ENCODE measurements at places on chromosomes 5 and 9.

DNA sequence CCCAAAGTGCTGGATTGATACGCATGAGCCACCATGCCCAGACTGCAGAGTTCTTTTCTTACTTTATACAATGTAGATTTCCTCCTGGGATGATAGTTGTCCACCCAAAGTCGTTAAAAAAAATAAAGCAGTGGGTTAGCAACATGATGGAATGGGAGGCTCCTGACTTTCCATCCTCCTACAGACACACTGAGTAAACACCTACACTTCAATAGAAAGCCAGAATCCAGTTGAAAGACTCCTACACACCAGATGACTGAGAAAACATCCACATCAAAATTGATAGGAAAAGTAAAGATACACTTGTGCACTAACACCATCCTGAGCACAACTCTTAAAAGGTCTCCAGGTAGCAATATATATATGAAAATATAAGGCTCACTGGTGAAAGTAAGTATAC lies 95.0 kb upstream of the TUT7 start:
- DNase-seq, result no peak

GRCh38 chr5:67173959-67174358 lies 22.6 kb downstream of the CD180 start:
- DNase-seq, result no peak

DNA sequence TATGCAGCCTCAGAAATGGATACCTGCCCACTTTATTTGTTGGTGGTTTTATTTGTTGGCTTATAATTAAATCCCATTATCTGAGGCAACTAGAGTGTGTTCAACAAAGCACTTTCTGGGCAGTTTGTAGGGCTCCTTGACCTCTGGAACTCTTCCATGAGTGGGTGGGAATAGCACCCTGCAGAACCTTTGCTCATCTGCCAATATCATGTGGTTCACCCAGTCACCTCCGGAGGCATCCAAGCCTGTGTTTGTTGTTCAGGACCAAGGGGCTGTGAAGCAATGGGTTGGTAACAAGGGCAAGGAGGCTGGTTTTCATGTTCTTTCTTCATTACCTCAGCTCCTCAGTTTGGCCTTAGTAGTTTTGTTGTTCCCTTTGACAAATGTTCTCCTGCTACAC lies 314.0 kb downstream of the NDUFS4 start:
- DNase-seq, result no peak

DNA sequence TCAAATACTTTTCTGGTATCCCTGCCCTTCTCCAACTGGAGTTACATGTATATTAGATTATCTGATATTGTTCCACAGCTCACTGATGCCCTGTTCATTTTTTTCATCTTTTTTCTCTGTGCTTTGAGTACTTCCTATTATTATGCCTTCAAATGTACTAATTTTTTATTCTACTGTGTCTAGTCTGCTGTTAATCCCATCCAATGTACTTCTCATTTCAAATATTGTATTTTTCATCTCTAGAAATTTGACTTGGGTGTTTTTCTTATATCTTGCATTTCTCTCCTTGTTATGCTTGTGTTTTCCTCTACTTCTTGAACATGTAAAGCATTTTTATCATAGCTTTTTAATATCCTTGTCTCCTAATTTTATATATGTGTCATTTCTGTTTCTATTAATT lies 41.6 kb upstream of the MYOT start:
- no peak for DNase-seq

DNA sequence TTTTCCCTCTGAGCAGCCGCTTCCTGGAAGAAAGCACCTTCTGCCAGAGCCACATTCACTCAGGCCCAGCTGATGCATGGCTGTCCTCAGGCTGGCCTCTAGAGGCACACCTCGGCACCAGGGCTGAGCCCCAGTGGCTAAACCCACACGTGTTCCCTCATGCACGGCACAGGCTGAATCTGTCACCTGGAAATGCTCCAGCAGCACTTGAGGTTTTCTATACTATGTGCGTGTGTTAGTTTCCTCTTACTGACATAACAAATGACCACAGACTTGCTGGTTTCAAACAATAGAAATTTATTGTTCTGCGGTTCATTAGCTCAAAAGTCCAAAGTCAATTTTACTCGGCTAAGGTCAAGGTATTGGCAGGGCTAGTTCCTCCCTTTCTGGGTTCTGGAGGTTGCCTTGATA lies 141.4 kb downstream of the LRRC70 start:
- DNase-seq, result no peak

DNA sequence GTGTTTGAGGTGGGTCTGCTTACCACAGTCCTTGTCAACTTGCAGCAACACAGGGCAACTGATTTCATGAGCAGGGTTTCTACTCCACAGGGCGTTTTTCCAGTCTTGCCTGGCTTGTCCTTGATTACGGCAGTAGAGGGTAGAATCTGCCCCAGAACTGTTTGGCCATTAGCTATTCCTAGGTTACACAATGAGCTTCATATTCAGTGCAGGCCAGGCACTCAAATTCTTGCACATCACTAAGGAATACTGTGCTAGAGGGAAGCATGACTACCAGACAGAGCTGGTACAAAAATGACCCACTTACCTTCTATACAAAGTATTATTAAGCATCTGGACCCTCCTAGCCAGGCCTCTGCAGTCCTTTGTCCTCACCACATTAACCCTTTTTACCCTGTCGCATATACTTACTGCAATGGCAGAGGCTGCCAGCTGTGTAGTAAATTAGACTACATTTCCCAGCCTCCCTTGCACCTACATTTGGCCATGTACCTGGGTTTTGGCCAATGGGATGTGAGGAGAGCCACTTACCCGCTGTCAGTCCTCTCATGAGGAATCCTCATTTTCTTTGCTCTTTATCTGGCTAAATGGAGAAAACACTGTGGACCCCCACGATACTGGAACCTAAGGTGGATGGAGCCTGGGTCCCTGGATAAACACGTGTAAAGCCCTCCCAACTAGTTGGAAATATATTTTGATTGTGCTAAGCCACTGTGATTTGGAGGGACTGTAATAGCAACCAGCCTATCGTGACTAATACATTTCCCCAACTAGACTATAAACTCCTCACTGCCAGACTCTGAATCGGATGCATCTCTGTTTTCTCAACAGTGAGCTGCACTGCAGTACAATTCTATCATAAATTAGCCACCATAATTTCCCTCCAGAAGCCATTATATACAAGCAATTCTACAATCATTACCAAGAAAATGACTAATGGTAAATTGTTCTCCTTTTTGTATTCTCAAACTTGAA lies 218.7 kb downstream of the GLIS3 start:
- no peak for DNase-seq

- DNase-seq, result no peak
Observed at GRCh38 chr9:118609355-118610044, 759.7 kb downstream of the BRINP1 start.

- DNase-seq, result no peak
Observed at GRCh38 chr5:177987326-177987725, 8.7 kb downstream of the PROP1 start.

DNA sequence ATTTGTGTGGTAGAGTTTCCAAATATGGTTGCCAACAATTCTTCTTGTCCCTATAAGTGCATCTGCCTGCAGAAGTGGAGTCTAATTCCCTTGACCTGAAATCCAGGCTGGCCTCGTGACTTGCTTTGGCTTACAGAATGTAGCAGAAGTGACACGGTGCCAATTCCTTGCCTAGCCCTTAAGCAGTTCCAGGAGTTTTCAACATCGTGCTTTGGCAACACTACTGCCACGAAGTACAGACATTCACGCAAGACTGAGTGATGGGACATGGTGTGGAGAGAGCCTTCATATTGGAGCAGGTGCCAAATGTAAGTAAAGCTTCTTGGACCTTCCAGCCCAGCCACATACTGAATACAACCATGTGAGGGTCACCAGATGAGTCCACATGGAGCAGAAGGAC lies 92.9 kb upstream of the NEK6 start:
- DNase-seq, result no peak

DNA sequence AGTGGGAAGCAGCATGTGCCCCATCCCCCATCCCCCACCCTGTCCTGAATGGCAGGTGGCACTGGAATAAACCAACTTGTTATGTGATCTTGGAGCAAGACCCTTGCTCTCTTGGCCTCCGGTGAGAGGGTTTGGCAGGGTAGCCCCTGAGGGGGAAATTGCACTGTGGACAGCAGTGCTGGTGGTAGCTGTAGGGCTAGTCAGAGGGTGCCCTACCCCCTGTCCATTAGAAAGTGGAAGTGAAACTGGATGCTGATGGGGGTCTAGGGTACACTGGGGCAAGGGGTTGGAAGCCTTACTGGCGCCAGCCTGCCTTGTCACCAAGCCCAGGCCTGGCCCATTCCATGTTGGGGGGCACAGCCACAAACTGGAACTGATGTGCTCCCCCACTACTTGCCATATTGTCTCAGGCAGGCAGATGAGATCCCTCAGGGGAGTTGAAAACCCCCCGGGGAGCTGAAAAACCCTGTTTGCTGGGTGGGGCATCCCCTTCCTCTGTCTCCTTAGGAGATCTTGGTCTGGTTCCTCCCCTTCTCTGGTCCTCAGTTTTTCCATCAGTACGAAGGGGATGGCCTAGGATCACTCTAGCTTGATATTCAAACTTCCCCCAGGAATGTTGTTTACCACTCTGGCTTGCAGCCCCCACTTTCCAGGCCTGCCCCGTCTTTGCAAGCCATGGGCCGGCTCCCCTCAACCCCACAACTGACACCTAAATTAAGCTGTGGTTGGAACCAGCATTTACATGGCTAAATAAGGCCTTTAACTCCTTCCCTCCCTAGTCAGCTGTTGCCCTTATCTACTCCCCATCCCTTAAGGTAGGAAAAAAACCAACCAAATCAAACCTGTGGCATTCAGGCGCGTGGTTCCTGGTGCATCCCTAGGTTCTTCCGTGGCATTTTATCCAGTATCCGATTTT lies 14.4 kb upstream of the SYNPO start:
- no peak for DNase-seq

DNA sequence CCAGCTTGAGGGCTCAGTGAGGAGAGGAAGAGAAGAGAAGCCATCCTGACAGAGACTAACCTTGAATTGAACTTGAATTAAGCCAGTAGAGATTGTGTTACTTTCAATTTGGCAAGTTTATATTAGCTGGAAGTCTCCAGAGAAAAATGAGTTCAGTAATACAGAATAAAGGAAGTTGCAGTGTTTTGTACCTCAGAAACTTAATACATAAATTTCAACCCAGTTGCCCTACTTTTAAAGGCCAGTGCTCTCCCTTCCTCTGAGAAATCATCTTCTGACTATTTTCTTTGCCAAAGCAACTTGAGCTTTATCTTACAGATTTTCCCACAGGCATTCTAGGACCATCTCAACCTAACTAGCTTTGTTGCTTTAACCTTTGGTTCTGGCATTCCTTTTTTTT lies 231.0 kb upstream of the GAS1 start:
- DNase-seq, result no peak

DNA sequence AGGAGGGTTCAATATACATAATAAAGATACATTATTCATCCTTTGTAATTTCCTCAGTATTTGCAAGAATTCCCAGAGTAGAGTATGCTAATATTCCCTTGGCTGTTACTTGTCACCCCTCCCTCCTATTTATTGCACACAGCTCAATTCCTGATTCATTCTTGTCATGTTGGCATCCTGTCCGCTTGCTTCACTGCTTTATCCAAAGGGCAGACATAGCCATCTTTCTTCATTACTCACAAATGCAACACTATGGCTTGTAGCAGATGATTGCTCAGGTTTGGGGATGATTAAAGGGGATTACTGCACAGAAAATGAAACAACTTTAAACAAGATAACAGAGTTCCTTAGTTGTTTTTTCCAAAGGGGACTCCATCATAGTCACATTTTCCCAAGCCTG lies 1.2 kb upstream of the IL33 start:
- no peak for DNase-seq

DNA sequence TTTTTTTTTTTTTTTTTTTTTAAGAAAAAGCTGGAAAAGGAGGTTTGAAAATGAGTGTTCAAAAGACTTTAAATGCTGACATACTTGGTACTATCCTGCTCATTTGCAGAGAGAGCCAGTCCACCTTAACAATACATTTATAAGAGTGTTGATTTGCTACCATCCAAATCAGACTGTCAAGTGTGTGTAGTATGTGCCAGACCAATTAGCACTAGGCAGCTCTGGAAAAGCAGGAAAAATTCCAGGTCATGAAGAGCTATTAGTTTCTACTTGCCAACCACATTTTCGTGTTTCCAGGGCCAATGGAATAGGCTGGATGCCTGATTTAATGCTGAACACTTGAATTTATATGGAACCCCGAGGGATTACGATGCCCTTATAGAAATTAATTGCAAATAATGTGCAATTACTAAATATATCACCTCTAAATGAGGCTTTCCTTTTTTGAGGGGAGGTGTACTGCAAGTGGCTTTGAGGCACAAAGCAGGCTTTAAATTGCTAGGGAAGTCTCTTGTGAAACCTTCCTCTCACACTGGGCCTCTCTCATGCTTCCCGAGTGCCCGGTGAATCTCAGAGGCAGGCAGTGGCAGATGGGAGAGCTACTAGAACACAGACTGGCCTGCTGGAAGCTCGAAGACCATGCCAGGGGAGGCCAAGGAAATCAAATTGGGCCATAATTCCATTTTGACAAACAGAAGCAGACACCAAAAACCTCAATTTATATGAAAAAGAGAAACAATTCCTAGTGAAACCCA lies 178.7 kb downstream of the PPP2R2B start:
- DNase-seq, result no peak

DNA sequence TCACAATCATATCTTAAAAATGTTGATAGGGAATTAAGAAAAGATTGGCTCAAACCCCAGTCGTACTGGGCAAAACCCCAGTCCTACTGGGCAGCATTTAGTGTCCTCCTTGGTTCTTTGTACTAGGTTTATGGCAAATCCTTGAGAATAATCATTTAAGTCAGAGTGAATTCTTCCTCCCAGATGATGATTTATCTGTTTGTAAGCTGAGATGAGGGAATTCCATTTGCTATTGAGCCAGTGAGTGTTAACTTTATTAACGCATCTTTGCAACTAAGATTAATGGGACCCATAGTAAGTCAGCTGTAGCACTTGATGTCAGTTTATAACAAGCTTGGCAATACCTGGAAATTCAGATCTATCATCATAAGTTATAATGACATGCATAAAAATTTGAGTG lies 821.8 kb upstream of the DMAC1 start:
- no peak for DNase-seq

All from left colon (tissue), 2 donors.